Anterior cingulate cortex (tissue), 58 donors: ENCODE measurements at places on chromosomes 7 and 10.

DNA sequence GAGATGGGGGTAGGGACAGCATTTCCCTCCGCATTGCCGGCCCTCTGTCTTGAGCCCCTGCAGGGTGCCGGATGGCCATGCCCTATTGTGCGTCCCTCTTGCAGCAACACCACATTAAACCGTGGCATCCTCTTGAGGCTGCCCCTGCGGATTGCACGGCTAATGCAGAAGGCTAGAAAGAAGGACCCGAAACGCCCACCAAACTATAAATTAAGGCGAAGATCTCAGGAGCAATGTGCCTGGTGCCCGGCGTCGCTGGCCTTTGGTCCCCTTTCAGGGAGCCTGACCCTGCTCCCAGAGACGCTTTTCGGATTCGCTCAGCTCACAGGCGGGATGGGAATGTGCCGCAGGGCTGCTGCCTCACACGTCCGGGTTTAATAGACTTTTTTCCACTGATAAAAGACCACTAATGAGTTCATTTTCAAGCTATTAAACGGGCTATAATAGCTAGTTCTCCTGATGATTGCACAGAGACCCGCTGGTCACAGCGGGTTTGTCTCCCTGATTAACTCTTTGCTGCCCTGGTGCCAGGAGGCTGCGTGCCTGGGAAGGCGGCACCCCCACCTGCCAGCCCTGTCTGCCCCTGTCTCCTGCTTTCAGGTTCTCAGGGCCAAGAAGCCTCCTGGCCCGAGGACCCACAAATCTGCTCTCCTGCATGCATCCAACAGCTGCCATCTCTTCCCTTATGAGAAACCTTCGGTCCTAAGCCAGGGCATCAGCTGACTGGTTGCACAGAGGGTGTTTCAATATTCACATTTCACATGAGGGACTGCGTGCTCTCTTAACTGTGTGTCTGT, 128.3 kb downstream of the ADARB2 start:
- DNase-seq, result no peak

GRCh38 chr7:46909601-46910051, 672.3 kb downstream of the TNS3 start:
- no peak for DNase-seq

- no peak for DNase-seq
These were observed 286.5 kb upstream of the LRRTM3 start for GRCh38 chr10:66639371-66639770.

DNA sequence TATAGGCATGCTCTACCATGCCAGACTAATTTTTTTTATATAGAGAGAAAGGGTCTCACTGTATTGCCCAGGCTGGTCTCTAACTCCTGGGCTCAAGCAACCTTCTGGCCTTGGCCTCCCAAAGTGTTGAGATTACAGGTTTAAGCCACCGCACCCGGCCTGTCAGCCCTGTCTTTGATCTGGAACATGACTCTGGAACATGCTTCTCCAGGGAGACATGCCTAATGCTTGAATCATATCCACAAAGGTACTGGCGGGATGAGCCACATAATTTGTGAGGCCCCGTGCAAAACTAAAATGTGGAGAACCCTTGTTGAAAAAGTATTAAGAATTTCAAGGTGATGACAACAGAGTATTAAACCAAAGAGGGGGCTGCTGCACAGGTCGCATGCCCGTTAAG, 282.8 kb downstream of the ARHGAP12 start:
- no peak for DNase-seq

DNA sequence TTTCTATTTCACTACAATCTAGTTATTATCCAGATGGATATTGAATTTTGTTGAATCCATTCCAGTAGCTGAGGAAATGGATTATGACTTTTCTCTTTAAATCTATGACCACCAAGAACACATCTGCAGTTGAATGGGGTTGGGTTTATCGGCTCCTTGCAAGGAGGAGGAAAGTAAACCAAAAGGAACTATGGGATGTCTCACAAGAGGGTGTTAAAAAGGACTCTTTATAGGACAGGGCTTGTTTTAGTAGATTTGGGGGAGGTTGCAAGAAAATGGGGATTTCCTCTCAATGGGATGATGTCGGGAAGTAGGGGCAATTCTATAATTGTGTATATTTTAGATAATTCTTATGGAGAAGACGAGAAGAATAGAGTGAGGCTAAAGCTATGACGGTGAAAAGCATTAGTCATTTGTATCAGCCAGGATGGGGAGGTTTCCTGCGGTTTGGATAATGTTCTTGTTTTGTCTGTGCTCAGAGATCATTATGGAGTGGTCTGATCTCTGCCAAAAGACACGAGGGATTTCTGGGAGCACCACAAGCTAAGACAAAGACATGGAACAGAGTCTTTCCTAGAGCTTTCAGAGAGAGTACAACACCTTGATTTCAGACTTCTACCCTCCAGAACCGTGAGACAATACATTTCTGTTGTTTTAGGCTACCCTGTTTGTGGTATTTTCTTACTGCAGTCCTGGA, 5.3 kb upstream of the LRRC61 start:
- no peak for DNase-seq
